ENCODE measurements at places on chromosomes 13 and 19.
A peak's percentile ranks its signal among the peaks of the same experiment; 100 is the strongest.

DNA sequence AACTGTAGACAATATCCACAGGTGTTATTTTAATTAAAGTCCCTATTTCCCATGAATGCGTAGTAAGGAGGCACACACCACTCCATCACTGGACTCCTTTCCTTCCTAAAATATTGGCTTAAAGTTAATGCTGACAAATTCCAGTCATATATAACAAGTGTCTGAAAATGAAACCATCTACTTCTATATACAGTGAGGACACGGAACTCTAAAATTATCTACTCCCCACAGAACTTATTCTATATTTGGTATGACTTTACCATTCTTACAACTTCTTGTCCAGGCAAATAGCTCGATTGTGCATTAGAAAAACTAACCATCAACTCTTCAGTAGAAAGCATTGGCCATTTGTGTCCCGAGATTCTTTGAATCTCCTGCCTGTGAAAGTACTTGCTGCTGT, 1560.2 kb downstream of the EFNB2 start:
- DNase-seq: no peak

DNA sequence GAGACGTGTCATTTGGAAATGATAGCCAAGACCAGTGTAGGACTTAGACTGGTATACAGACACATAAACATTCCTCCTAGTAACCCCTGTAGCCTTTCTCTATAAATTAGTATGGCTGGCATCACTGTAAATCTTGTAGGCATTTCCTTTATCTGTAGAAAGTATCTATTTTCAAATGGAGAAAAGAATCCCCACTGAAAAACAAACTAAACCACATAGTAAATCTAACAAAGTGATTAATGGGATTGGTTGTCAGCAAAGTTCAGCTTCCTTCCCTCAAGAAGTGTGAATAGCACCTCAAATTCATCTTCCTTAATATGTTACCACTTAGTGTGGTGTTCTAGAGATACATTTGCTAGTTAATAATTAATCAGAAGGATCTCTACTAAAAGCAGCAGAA, 119.4 kb upstream of the NBEA start:
- no peak for DNase-seq

DNA sequence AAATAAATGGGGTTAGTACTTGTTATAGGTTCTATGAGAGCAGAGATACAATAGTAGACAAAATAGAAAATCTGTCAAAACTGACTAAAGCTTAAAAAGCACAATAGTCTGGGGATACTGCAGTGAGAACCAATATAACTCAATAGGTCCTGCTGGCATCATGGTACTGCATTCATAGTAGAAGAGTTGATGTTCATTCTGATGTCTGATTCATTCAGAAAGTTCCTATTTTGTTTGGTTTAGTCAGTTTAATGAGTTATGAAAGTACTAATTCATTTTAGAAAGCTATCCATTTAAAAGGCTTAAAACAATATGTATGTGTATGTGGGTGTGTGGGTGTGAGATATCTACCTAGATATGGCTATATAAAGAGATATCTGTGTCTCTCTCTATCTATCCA, 152.8 kb downstream of the LHFPL6 start:
- DNase-seq: no peak

DNA sequence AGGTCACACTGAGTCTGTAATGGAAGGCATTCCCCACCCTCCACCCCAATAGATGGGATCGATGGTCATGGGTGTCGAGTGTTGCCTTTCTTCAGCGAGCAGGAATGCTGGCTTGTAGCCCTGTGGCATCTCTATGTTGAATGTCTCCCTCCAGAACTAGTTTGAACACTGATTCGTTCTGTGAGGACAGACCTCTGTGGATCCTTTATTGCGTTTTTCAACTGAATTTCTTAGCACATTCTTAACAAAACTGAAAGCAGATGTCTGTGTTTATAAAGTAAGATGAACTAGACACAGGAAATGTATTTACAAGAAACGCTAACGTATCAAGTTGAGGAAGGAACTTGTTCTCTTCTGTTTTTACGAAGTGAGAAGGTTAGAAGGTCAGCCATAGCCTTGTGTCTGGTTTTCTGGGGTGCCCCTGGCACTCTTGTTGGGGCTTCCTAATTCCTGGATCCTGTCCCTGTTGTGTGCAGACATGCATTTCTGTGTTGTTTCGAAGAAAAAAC, 36.8 kb upstream of the TM9SF2 start:
- no peak for DNase-seq

DNA sequence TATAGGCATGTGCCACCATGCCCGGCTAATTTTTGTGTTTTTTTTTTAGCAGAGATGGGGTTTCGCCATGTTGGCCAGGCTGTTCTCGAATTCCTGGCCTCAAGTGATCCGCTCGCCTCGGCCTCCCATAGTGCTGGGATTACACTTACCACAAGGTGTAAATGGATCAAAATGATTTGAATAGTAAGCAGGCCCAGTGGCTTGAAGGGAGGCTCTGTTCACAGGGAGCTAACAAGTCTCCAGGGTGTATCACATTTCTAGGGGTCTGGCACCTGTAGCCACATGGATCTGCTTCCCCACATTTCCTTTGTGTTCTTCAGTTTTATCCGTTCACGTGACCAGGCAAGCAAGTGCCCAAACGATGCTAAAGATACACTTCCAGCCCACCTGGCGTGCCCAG, 13.5 kb upstream of the CNFN start:
- DNase-seq: no peak

DNA sequence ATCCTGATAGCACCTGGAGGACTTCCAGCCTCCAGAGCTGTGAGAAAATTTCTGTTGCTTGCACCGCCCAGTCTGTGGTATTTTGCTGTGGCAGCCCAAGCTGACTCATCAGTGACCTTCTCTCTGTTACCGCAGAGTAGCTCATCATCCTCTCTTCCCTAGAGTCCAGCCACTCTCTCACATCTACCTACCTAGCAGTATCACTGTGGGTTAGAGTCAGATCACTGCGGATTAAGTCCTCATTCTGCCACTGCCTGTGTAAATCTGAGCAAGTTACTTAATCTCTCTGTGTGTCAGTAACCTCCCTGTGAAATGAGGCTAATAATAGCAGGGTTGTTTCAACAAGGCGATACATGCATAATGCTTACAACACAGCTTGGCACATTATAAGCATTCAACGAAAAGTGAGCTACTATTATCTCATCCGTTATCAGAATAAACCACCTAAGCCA, 40.3 kb upstream of the USPL1 start:
- no peak for DNase-seq

GRCh38 chr13:44989071-44989889, at the start of the genes GPALPP1 and NUFIP1:
Gene GPALPP1 (plus strand): TSS chr13:44989538. CDS start chr13:44989655, 117 bp downstream.
Gene NUFIP1 (minus strand): TSS chr13:44989471. CDS start chr13:44989436, 35 bp downstream.
- peak; percentile 81 for DNase-seq

DNA sequence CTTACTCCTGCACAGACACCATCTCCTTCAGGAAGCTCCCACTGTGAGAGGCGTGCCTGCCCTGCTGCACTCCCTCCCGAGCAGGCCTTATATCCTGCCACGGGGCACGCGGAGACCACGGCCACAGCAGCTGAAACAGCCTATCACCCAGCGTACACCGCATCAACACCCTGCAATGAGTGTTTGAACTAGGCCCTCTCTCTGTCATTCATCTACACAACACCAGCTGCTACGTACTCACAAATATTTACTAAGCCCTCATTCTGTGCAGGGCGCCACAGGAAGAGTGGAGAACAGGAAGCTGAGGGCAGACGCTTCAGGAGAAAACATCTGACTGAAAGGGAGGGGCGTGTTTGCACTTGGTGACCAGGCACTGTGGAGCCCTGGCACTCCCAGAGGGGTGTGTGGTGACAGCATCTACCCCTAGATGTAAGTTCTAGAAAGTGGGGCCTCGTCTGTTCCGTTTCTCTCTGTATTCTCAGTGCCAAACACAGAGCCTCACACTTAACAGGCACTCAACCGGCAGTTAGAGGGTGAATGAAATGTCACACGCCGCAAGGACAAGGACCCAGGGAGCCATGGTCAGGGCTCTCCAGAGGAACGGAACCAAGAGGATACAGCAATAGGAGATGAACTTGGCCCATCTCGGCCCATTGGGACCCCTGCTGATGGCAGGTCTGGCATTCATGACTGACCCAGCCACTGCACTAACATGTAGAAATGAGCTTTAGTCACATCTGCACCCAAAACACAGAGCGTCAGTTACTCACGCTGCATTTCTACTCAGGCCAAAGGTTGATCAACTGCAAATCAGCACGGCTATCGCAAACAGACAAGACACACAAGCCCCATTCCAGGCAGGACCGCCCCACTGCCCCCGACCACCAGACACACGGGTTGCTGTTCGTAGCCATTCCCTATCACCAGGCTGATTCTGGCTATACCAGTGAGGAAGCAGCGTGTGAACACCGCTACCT, 15.7 kb downstream of the RANBP3 start:
- no peak for DNase-seq

- DNase-seq: no peak
These were observed at the start of gene HCN2 for GRCh38 chr19:589693-590395. Gene HCN2 (plus strand): TSS chr19:589881. CDS start chr19:589946, 65 bp downstream.

DNA sequence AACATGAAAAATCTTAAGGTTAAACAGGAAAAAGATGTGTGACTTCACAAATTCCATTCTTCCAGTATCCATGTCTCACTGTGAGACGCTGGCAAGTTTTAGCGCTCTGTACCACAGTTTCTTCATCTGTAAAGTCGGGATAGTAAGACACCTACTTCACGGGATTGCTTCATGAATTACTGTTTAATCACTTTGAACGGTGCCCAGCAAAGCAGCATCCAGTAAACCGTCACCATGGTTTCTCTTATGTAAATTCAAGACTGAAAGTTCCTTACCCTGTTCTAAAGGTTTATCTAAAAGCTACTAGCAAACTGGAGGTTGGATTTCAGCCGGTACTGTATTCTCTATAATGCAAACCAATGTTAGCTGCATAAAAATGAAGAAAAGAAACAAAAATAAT, 53.5 kb downstream of the KATNAL1 start:
- DNase-seq: no peak

GRCh38 chr19:41457241-41457640, 14.3 kb downstream of the ERICH4 start:
- no peak for DNase-seq

- no peak for DNase-seq
These were observed 222.8 kb downstream of the POSTN start for GRCh38 chr13:37375724-37376123.

GRCh38 chr19:32359581-32359980, 14.2 kb downstream of the ZNF507 start:
- DNase-seq: no peak

DNA sequence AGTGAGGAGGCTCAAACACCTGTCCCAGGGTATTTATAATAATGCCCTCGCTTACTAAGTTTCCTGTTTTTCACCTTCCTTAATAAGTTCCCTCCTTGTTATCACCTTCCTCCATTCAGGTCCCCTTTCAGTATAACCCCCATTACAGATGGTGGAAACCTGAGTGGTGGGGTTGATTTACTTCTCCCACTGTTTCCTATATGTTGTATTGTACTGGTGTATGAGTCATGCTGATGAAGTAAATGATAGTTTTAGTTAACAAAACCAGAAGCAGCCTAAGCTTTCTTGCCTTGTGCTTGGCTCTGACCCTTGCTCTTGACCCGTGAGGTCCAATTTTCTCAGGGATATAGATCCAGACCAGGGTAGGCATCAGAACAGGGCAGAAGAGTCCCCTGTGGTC, 22.3 kb upstream of the TNFSF11 start:
- no peak for DNase-seq

GRCh38 chr13:26448032-26448431, 109.5 kb upstream of the WASF3 start:
- DNase-seq: no peak

DNA sequence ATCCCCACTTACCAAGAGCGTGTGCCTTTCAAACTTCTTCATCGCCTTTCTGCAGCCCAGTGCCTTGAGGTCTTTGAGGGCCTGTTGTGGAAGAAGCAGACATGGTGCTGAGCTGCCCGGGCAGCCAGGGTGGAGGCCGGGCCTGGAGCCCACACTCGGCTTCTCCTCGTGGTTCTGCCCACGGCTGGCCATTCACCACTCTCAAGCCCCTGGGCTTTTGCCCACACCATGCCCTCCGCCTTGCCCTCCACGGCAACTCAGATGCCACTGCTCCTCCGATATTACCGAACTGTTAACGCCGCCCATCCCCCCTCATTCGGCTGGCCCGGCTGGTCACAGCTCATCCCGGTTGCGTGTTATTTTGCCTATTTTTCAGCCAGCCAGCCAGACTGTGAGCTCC, 5.3 kb downstream of the IL4I1 start:
- no peak for DNase-seq

GRCh38 chr19:34232566-34233481, 21.5 kb upstream of the GARRE1 start:
- DNase-seq: no peak

GRCh38 chr13:109945206-109945960, 159.0 kb upstream of the IRS2 start:
- DNase-seq: no peak

DNA sequence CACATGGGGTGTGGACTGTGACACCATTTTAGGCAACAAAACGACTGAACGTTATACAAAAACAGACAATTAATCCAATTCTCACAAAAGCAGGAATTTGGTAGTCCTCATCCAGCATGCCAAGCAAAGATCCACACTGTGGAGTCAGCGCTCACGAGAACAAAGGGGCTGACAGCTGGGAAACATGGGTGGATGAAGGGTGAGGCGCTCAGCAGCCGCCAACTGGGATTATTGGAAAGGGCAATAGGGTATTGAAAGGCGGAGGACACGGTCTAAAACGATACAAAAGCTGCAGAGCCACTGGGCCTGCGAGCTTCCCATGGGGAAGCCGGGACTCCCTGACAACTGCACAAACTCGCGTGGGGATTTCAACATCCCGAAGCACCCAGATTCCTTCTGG, 4.7 kb upstream of the ZNF813 start:
- no peak for DNase-seq

- DNase-seq: no peak
These were observed 3.1 kb upstream of the UQCRFS1 start for GRCh38 chr19:29216021-29216420.

DNA sequence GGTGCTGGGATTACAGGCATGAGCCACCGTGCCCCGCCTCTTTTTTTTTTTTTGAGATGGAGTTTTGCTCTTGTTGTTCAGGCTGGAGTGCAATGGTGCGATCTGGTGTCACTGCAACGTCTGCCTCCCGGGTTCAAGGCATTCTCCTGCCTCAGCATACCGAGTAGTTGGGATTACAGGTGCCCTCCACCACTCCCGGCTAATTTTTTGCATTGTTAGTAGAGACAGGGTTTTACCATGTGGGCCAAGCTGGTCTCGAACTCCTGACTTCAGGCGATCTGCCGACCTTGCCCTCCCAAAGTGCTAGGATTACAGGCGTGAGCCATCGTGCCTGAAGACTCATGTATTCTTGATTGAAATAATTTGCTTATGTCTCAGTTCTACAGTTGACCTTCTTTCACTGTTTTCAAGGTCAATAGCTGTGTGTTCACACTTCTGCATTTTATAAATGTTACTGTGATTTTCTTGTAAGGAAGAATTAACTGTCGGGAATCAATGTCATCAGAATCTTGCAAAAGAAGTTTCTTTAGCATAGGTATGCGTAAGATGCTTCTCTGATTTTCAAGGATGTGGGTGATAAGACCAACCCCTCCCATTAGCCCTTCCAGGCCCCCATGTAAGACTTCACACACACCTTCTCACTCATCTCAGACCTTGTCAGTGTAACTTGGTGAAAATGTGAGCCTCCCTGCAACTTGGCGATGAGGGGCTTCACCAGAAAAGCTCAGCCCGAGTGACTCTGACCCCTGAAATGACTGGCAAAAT, 12.7 kb upstream of the ZNF701 start:
- no peak for DNase-seq

- no peak for DNase-seq
These were observed 670 bp upstream of the CHAF1A start for GRCh38 chr19:4401769-4402170.

All from stimulated activated CD8-positive, alpha-beta memory T cell treated with anti-CD3 and anti-CD28 coated beads, Interleukin-4, amount 100 ng/mL, for 1 hour (primary cell).